ENCODE measurements at places on chromosomes 5 and 9.

DNA sequence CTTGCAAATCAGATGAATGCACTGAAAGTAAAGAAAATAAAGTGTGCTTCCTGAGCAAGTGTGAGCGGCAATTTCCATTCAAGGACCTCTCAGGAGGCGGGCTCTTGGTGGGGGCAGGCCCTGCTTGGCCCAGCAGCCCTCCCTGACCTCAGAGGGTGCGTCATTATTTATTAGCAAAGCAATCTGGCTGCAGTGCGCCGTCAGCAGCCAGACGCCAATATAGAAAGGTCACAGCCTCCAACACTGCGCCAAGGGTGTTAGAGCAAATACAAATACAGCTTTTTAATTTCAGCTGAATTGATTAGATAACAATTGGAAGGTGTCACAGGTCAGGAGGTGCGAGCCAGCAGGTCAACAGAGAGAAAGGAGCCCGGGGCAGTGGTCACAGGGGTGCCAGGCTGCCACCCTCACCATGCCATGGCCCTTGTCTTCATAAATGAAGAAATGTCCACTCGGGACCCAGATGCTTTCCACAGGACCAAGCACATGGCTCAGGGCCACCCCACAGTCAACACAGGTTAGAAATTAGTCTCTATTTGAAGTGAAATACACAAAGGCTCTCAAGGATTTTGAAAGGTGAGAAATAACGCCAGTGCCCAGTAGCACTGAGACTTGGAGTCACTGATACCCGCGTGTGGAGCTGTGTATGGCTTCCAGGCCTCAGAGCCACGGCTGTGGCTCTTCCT lies 309.8 kb downstream of the IRX2 start:
- ATAC-seq = no peak

GRCh38 chr9:30815585-30815984 lies 1568.9 kb upstream of the ACO1 start:
- ATAC-seq = no peak

DNA sequence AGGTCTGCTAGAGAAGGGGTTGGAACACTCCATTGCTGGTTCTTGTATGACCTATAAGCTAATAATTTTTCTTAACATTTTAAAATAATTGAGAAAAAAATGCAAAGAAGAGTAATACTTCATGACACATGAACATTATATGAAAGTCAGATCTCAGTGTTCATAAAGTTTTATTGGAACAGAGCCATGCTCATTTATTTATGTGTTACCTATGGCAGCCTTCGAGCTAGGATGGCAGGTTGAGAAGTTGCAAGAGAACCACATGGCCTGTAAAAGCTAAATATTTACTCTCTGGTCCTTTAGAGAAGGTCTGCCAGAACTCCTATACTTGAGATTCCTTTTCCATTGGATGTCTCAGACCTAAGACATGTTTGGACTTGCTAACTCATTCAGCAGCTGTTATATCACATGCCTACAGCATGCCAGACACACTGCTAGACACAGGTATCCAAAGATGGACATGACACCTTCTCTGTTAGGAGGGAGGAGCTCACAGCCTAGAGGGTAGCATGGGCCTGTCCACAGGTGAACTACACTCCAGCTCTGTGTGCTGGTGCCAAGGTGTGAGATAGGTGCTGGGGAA lies 304.3 kb downstream of the ARHGAP26 start:
- no peak for ATAC-seq

DNA sequence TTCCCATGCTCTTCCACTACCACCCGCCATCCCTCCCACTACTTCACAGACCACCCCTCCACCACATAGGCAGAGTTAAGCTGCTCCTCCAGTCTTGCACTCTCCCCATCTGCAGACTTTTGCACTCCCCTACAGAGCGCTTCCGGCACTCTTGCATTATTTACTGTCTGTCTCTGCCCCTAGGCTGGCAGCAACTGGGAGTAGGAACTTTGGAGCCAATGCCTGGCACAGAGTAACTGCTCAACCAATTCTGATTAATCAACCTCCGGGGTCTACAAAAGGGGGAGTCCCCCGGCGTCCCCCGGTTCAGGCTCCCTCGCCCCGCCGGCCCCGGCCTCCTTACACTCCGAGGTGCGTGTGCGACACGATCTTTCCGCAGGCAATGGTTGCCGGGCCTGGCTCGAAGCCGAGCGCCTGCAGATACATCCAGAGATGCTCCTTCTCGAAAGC lies 498 bp downstream of the HAUS6 start:
- no peak for ATAC-seq

GRCh38 chr9:124820698-124821623 lies 32.3 kb upstream of the WDR38 start:
- ATAC-seq = no peak

DNA sequence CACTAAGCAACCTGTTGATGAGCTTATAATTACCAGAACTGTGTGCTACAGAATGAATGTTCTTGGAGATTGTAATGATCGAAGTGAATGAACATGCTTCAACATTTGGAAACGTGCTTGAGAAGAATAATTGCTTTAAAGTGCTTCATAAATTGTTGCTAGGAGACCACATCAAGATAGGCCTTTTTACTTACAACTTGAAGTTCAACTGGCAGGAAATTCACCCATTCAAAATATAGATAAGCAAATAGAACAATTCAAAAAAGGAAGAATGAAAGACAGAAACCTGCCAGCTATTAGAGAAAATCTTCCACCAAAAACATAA lies 38.0 kb upstream of the SLC44A1 start:
- ATAC-seq = no peak

DNA sequence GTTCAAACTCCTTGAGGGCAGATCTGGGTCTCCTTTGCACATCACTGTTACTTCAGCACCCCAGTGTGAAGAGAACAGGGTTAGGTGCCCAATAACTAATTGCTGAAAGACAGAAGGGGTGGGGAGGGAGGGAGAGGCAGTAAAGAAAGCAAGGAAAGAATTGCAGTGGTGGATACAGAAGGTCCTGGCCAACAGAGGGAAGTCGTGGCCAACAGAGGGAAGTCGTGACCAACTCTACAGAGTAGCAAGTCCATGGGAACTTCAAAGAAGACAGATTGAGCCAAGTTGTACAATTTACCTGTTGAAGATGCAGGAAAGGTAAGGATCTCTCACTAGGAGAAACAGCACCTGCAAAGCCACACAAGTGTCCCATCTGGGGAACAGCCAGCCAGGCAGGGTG lies 27.0 kb downstream of the CCNJL start:
- no peak for ATAC-seq

- no peak for ATAC-seq
Observed at GRCh38 chr9:133104718-133105460, 16.2 kb downstream of the RALGDS start.

DNA sequence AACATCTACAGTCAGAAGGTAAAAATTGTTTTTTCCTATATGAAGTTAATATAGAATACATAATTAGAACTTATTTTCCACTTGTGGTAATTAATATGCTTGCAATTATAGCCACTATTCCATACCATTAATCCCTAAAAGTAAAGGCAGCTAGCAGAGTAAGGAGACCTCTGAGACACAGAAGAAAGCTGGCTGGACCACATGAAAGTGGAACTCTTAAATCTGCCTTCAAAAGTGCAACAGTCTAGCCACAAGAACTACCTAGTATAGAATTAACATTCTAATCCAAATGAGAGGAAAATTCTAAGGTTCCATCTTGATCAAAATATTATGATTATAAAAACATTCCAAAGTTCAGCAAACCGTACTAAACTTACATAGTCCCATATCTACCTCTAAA lies 37.6 kb downstream of the ARL15 start:
- no peak for ATAC-seq

- ATAC-seq = no peak
Observed at GRCh38 chr5:93676704-93677103, 64.7 kb downstream of the POU5F2 start.

DNA sequence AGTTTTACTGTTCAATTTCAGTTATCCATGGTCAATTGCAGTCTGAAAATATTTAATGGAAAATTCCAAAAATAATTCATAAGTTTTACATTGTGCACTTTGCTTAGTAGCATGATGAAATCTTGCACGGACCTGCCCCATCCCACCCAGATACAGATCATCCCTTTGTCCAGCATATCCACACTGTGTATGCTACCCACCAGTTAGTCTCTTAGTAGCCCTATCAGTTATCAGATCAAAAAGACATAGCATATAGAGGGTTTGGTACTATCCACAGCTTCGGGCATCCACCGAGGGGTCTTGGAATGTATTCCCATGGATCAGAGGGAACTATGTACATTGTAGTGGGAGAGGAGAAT lies 97.7 kb downstream of the SLC44A1 start:
- ATAC-seq = no peak

DNA sequence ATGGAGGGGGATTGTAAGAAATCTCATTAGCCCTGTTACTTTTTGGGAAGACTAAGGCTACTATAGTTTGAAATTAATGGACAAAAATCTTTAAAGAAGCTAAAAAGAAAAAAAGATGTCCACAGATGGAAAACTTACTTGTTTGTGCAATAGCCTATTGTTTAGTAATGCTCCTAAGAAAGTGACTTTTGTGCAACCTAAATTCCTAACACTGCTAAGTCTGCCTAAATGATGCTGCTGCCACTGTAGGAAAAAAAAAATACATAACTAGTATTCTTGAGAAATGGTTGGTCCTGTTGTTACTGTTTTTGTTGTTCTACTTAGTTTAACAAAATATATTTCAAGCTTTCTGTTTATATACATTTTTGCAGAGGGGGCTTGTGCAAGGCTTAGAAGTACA lies 108.2 kb upstream of the NR3C1 start:
- no peak for ATAC-seq

DNA sequence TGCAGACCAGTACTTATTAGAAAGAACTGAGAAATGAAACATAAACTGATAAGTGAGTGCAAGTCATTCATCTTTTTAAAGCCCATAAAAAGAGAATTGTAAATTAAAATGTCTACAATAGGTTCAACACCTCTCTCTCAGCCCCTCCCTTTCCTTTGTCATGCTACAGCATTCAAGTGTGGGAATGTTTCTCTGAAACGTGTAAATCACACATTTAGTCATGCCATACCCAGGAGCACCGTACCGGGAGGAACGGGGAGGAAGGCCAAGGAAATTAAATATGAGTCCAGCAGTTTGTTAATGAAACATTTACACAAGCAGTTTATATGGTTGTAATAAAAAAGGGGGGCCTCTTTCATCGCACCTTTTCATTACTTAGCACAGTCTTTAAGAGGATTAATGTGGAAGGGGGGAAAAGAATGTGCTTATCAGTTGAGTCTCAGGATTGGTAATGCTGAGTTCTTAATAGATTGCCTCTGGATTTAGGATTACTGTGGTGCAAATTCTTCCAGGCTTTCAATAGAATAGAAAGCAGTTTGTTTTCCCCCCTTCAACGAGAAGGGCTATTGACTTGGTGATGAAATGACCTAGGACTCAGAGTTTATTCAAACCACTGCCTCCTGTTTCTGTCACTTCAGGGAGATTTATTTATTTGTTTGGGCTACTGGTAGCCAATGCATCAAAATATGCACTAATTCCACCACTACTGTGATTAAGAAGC lies 176.0 kb upstream of the ZNF608 start:
- no peak for ATAC-seq

DNA sequence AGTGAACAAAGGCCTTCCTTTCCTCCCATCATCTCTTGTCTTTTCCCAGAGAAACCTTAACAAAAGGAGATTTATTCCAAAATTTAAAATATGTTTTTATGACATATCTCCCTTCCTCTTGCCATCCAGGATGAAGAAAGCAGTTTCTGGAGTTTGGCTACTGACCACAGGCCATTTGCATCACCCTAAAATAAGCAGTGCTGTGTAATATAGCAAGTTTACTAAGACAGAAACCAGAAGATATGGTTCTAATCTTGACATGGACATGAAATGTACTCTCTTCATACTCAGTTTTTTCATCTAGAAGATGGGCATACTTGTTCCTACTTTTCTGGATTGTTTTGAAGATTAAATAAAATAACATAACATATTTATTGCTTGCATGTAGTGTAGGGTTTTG lies 50.2 kb upstream of the ZFAND5 start:
- no peak for ATAC-seq

- no peak for ATAC-seq
Observed at GRCh38 chr9:82599336-82599949, 463.5 kb downstream of the RASEF start.

DNA sequence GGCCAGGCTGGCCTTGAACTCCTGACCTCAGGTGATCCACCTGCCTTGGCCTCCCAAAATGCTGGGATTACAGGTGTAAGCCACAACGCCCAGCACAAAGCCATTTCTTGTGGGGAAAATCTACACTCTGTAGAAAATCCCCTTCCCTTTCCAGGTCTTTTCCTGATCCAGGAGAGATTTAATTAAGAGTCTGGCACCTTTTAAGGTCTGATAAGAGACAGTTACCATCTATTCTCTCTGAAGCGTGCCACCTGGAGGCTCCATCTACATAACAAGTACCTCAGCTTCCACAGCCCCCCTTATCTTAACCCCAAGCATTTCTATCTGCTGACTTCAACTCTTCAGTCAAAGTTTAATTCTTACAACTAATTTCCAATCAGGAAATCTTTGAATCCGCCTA lies 71.4 kb upstream of the CDK20 start:
- no peak for ATAC-seq
